ENCODE measurements at places on chromosomes 6 and 20.
A peak's percentile ranks its signal among the peaks of the same experiment; 100 is the strongest.

- DNase-seq = no peak
- H3K36me3 ChIP-seq = no peaks in the 10 kb centered on the region
- H3K27ac ChIP-seq = peak overlapping the region; percentile 85
- H3K27me3 ChIP-seq = no peaks in the 10 kb centered on the region
- peaks cover 34% of the 10 kb centered on the region for H3K4me1 ChIP-seq
These were observed 3.1 kb downstream of the ZCCHC3 start for GRCh38 chr20:300345-300990.

- DNase-seq = no peak
- H3K4me1 ChIP-seq = peaks cover 7% of the 10 kb centered on the region
- H3K27ac ChIP-seq = no peak overlapping the region
- no peaks in the 10 kb centered on the region for H3K36me3 ChIP-seq
These were observed 292.2 kb upstream of the RSPO3 start for GRCh38 chr6:126826166-126826714.

GRCh38 chr6:166924531-166924930 is 31.8 kb downstream of the RNASET2 start:
- H3K27me3 ChIP-seq = no peaks in the 10 kb centered on the region
- H3K36me3 ChIP-seq = no peaks in the 10 kb centered on the region
- DNase-seq = no peak
- no peak overlapping the region for H3K4me3 ChIP-seq
- H3K4me1 ChIP-seq = peaks cover 10% of the 10 kb centered on the region

- H3K27ac ChIP-seq = no peak overlapping the region
- H3K4me1 ChIP-seq = no peaks in the 10 kb centered on the region
- DNase-seq = peak; percentile 76
- no peak overlapping the region for H3K4me3 ChIP-seq
- no peaks in the 10 kb centered on the region for H3K36me3 ChIP-seq
- H3K27me3 ChIP-seq = peaks cover 29% of the 10 kb centered on the region
These were observed 84.4 kb downstream of the CRYBG1 start for GRCh38 chr6:106444777-106445507.

- H3K27me3 ChIP-seq = no peaks in the 10 kb centered on the region
- no peak for DNase-seq
- H3K27ac ChIP-seq = no peak overlapping the region
- no peaks in the 10 kb centered on the region for H3K4me1 ChIP-seq
- no peaks in the 10 kb centered on the region for H3K36me3 ChIP-seq
- no peak overlapping the region for H3K4me3 ChIP-seq
These were observed 395.3 kb downstream of the MAFB start for GRCh38 chr20:40293740-40294139.

GRCh38 chr6:167919349-167919748 is 78.1 kb upstream of the KIF25 start:
- no peaks in the 10 kb centered on the region for H3K27me3 ChIP-seq
- DNase-seq = no peak
- peaks cover 3% of the 10 kb centered on the region for H3K4me1 ChIP-seq
- H3K4me3 ChIP-seq = no peak overlapping the region

- no peak overlapping the region for H3K27ac ChIP-seq
- DNase-seq = no peak
These were observed 493.1 kb upstream of the FLRT3 start for GRCh38 chr20:14830466-14830865.

GRCh38 chr20:32224463-32224862 is 16.8 kb downstream of the POFUT1 start:
- no peak for DNase-seq
- H3K4me3 ChIP-seq = no peak overlapping the region
- H3K27me3 ChIP-seq = no peaks in the 10 kb centered on the region
- H3K4me1 ChIP-seq = no peaks in the 10 kb centered on the region
- peaks cover 14% of the 10 kb centered on the region for H3K36me3 ChIP-seq

- no peak overlapping the region for H3K27ac ChIP-seq
- DNase-seq = peak; percentile 5
- H3K27me3 ChIP-seq = no peaks in the 10 kb centered on the region
These were observed 64.9 kb upstream of the BTBD3 start for GRCh38 chr20:11852811-11853210.

- H3K27me3 ChIP-seq = no peaks in the 10 kb centered on the region
- H3K4me1 ChIP-seq = peaks cover 11% of the 10 kb centered on the region
- no peak for DNase-seq
These were observed 6.6 kb upstream of the RAB44 start for GRCh38 chr6:36691011-36691410.

Measured in cardiac muscle cell (in vitro differentiated cells and primary cell).